Retina (tissue), 1 donor: ENCODE measurements at places on chromosomes 4 and X.
A peak's percentile ranks its signal among the peaks of the same experiment; 100 is the strongest.

DNA sequence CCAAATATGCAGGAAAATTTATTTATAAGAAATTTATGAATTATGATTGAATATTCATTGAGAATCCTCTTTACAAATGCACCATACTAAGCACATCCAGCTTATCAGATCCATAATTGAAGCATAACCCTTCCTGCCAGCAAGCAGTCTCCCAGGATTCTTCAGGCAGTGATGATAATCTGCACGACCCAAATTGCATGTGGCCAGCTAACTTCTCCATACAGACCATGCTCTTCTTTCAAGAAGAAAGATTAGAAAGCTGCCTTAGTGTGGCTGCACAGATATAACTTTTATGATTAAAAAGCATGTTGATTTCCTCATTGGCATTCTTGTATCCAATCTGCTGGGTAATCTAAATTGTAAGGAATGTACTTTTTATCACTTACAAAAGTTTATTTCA, 3.3 kb upstream of the CBR4 start:
- no peak for DNase-seq

DNA sequence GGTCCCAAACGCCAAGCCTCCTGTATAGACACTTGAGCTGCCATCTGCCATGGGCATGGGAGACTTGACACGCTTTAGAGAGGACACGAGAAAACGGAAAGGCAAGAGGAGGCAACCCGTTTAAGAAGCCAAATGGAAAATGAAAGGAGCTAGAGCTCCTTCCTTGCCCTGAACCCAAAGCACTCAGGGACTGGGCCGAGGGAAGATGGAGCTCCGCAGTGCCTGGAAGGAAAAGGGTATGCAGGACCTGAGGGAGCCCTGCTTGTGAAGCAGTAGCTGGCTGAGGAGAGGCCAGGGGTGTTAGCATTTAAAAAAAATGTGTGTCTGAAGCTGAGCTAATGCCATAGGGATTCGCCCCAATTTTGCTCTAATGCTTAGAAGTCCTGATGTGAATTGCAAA, 15.1 kb downstream of the MCF2 start:
- DNase-seq: peak; percentile 10

DNA sequence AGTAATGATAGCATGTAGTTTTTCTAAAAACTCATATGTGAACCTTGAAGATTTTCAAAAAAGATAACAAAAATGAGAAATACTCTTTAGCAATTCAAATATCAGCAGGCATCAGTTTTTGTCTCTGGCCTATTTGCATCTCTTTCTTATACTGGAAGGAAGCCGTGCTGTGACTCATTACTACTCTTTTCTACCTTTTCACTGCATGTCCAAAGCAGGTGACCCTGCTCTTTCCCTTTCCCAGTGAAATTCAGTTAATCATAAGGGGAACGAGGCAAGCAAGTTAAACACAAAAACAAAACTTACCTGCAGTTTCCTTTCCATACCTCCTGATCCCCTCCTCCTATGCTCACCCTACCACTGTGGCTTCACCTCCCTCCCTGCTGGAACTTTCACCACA, 9.3 kb downstream of the SPATA4 start:
- no peak for DNase-seq

DNA sequence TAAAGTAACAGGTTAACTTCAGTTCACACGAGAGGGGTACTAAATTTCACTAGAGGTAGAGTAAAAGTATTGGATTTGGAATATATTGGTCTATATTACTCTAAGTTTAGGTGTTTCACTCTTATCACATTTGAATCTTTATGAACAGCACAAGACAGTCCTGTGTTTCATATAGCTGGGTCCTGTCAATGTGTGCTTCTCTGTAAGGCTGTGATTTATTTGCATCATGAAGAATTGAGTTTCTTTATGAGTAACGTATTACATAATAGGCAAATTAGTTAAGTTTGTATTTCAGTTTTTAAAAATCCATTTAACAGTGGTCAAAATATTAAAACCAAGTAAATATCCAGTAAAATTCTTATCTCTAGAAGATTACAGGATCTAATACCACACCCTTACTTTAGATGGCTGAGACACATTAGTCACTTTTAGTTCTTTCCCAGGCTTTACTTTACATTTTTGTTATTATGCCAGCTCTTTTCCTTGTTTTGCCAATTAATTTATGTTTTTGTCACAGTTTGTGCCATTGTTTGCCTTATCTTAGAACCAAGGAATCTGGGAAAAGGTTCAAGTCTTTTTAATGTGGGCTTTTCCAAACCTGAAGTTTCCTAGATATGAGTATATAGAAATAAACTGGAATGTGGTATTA, 32.1 kb downstream of the NUDT6 start:
- no peak for DNase-seq

- DNase-seq: no peak
These were observed 115.1 kb downstream of the SLC39A8 start for GRCh38 chr4:102230194-102230593.

GRCh38 chr4:103415801-103416200, 217.7 kb upstream of the CENPE start:
- no peak for DNase-seq

DNA sequence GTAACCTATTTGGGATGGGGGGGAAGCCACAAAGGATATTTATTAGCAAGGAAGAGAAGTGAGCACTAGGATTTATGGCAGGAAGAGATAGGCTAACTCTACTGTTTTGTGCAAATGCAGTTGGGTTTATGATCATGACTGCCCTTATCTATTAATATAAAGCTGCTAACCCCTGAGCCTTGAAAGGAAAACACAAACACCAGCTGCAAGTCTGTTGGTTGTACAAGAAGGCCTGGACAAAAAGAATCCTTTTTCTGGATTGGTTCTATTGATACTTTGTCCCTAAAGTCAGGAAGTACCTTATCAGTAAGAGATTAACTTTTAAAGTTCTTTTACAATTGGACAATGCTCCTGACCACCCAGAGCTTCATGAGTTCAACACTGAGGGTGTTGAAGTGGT, 188.8 kb downstream of the LRBA start:
- DNase-seq: no peak

DNA sequence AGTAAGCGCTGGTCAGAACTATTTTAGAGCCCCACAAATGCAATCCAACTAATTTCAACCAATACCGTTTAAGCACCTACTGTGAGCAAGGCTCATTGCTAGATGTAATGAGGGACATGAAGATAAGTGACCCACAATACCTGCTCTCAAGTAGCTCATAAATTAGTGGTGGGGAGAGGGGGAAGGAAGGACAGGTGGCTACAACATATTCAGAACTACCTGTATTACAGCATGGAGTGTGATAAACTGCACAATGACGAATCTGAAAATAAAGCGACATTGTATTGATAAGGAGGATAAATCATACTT, 311.6 kb upstream of the DIAPH2 start:
- no peak for DNase-seq

- DNase-seq: no peak
These were observed 2.1 kb downstream of the GUCY1A1 start for GRCh38 chr4:155668707-155669220.

GRCh38 chr4:68960294-68961163, 8.9 kb upstream of the UGT2A3 start:
- DNase-seq: no peak

- no peak for DNase-seq
These were observed 7.9 kb downstream of the LIAS start for GRCh38 chr4:39466747-39467146.

- no peak for DNase-seq
These were observed 44.2 kb downstream of the GSX2 start for GRCh38 chr4:54144199-54144598.

GRCh38 chr4:68599150-68599549, 23.0 kb upstream of the UGT2B17 start:
- DNase-seq: no peak

DNA sequence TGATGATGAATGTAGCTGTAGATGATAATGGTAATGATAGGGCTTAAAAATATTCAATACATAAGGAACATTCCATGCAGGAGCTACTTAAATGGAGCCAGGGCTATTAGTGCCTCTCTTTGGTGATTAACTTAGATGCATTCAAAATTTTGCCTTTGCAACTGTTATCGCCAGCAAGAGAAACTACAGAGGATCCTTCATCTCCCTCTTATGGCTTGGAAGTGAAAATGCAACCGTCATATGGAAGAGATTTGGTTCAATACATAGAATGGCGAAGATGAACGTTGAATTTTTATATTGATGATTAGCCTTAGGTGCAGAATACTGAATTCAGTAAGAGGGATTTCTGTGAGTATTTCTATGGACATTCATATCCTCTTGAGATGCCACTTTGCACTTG, 134.5 kb upstream of the NLGN4X start:
- no peak for DNase-seq

- DNase-seq: no peak
These were observed 15.9 kb downstream of the SH3TC1 start for GRCh38 chr4:8215001-8215427.

DNA sequence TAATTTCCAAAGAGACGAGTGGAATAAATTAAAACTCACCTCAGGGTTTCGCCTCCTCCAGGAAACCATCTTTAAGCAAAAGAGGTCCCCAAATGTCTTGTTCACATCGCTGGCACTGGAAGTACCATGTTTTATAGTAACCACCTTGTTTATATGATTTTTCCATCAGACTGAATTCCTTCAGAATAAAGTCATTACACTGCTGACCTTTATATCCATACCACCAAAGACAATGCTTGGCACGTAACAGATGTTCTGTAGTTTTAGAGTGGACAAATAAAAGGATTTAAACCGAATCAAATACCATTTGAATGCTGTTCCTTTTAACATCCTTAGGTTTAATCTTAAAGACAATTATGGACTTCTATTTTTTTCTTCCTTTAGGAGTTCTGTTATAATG, 4.7 kb downstream of the NUDT6 start:
- DNase-seq: no peak

DNA sequence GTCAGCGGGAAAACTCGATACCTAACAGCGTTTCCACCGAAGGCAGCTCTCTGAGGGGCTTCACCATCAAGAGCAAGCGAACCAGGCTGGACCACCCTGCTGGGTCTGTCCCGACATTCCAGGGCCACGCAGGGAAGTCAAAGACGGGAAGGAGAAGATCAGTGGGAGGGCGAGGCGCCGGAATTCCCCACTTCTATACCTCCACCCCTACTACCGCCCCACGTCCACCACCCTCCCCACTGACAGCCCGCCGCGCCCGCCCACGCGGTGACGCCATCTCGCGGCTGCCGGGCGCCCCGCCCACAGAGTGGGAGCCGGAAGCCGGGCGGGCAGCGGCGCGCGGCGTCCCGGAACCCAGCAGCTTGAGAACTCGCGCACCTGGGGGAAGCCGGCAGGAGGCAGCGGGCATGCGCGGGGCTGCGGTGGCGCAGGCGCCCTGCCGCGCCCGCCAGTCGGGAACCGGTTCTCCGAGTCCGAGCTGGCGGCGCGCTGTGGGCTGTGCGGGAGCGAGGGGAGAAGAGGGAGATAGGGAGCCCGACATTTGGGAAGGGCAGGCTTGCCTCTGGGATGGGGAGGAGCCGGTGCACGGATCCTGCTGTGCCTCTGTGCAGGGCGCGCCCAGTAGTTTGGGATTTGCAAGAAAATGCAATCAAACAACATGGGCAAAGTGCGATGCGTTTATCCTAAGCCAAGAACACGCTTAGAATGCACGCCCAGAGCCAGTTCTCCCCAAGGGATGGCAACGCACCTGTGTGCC, 3.2 kb upstream of the STIM2 start:
- peak; percentile 88 for DNase-seq

- DNase-seq: peak; percentile 69
These were observed 126.8 kb downstream of the KLHL8 start for GRCh38 chr4:87093443-87094123.

DNA sequence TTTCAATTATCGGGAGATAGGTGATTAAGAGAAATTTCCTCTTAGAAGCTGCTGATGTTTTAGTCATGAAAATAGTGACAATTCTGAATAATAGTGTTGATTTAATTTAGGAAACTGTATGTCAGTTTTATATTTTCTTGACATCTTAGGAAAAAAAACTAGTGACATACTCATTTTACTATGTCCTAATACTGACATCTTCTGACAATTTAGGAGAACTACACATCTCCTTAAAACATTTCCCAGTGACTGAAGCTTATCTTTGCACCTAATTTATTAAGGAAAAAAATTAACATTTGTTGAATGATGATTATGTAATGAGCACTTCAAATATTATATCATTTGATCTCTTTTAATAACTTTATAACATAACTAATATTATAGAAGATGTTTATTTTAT, 42.0 kb upstream of the RBMXL3 start:
- no peak for DNase-seq

GRCh38 chr4:78776729-78777575, 802 bp downstream of the BMP2K start:
- peak; percentile 86 for DNase-seq

DNA sequence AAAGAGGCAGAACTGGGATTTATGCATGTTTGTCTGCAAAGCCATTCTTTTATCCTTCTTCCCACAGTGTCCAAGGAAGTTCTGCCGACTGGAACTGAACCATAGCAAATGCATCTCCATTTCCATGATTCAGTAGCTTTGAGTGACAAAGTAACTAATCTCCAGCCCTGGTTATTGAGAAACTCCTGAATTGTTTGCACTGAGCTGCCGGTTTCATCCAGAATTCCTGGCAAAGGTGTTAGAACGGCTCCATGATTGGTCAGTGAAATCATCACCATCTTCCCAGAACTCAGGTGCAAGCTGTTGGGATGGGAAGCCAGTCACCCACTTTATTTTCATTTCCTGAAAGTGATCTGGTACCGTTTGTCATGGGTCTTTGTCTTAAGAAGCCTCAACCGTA, 47.0 kb upstream of the SLC34A2 start:
- DNase-seq: no peak

- DNase-seq: no peak
These were observed 433.2 kb downstream of the STIM2 start for GRCh38 chr4:27293831-27294230.

DNA sequence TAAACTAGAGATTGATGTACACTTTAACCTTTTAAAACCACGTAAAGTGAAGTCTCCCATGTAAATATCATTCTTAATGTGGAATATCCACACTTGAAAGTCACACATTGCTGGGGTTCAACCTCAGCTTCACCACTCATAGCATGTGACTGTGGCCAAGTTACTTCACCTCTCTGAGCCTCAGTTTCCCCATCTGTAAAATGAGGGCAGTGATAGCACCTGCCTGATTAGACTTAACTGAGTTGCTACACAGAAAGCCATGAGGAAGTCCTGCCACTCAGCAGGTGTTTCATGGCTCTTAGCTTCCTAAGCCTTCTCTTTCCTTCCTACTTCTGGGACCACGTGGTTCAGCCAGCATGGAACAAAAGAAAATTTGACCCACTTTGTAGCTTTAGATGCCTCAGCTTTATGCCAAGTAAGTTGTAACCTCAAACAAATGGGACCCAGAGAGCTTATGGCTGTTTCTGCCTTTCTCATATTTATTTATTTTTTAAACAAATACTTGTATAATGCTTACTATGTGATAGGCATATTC, 277.3 kb upstream of the KLF3 start:
- DNase-seq: no peak

DNA sequence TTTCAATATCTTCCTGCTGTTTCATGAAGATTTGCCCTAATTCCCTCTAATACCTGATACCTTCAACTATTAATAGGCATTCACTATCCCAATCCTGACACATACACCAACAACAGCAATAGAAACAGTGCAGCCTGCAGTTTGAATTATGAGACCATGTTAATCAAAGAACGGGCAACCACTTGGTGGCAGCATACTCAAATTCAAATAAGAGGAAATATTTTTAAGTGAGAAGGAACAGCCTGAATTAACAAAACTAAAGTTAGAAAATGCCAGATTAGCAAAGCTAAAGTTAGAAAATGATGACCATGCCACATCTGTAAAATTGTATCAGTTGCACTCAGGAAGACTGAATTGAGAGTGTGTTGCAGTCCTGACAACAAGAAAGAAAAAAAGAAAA, 204.9 kb downstream of the SMARCA1 start:
- DNase-seq: no peak
